ENCODE measurements at places on chromosomes 1 and 21.

DNA sequence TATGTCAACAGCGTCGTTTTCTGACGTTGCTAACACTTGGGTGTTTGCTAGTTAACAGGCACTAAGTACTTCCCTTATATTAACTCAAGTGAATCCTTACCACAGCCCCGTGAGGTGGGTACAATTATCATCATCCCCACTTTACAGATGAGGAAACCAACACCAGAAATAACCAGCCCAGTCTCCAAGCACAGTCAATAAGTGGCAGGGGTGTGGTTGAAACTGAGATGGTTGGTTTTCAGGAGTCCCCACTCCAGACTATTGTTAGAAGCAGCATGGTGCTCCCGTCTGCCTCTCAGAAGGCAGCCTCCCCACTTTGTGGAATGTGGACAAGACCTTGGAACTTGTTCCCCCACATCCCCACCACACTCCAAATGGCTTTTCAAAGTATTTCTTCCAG, 45.7 kb upstream of the ACOT11 start:
- no peak for DNase-seq

DNA sequence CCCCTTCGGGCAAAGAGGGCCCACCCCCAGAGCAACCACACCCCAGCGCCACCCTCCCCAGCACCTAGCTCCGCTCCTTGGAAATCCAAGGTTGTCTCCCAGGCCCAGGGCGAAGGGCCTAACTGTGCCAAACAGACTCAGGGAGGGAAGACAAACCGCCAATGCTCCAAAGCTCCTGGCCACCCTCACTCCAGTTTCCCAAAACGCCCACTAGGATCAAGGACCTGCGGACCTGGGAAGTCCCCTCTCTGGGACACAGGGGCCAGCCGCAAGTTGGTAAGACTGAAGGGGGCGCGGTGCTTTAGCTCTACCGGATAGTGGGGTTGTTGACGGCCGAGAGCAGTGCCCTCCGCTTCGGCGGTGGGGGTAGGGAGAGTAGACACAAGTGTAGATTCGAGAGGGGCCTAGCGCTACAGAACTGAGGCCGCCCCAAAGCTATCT, 581 bp downstream of the IRF6 start:
- peak; percentile 73 for DNase-seq

GRCh38 chr1:23484253-23485001, 448 bp upstream of the ASAP3 start:
- peak; percentile 96 for DNase-seq

GRCh38 chr1:186925881-186926669, 97.3 kb downstream of the PLA2G4A start:
- DNase-seq, result no peak

DNA sequence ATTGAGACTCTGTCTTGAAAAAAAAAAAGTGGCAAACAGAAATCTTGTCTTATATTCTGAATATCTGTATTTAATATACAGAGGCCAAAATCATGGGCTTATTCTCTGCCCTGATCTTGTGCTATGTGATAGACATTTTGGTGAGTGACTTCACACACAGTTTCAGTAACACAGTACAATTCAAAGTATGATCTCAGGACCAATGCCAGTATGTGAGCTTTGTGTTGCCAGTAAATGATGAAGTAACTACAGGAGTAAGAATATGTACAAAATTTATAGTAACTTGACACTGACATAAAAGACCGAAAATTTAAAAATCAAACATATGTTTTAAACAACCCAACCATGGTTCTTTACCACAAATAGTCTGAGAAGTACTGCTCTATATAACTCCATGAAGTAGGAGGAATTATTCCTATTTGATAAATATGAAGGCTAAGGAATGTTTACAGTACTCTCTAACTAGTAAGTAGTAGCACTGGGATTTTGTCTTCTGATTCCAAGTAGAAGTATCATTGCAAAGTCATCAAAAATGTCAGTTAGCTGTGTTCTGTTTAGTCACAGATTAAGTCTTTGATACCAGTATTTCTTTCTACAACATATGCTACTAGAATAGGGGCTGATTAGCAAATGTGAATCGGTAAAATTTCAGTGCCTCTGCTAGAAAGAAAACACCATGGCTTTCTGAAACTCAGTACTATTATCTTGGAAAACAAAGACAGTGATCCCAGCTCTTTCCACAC, 25.3 kb downstream of the DPH5 start:
- DNase-seq, result no peak

- no peak for DNase-seq
These were observed 126.7 kb downstream of the GDAP2 start for GRCh38 chr1:117802531-117803257.

GRCh38 chr21:37251294-37251634, 15.9 kb downstream of the VPS26C start:
- DNase-seq, result no peak

DNA sequence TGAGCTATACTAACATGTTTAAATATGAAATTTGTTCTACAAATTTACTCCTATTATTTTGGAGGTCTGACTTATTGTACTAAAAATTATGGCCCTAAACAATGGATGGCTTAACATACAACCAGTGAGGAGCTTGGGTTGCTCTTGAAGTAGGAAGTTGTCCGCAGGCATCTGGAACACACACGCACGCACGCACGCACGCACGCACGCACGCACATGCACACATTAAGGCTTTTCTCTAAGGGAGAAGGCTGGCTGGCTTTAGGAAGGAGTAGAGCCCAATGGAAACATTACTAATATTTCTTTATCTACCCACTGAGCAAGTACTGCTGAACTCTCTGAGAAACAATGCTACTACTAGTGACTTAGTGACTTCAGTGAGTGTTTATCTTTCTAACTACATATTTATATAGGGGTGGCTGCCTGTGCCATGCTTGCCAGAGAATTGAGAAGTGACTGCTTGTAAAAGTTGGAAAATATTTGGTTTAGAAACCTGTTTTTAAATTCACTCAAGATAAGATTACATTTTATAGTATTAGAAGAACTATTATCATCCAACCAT, 16.2 kb upstream of the ARHGAP29 start:
- DNase-seq, result no peak

GRCh38 chr1:199279872-199280645, 641.2 kb downstream of the PTPRC start:
- DNase-seq, result no peak

DNA sequence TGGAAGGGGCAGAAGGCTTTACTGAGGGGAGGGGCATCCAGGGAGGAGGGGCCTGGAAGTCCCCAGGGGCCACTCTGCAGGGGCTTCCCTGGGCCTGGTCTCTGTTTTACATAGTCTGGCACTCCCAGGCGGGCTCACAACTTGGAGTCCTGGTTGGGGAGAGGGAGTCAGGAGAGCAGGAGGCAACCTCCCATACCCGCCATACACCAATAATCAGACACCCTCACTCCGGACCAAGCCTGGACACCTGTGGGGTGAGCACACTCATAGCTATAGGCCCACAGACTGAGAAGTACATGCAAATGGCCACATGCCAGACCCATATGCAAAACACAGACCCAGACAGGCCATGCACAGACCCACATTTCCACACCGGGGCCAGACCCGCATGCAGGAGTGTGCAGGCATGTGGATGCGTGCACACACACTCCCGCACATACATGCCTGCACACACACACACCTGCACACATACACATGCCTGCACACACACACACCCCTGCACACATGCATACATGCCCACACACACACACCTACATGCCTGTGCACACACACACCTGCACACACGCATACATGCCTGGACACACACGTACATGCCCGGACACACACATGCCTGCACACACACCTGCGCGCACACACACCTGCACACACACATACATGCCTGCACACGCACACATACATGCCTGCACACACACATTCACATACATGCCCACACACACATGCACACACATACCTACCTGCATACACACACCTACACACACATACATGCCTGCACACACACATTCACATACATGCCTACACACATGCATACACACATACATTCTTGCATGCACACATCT, 89.5 kb upstream of the RUNX3 start:
- DNase-seq, result peak; percentile 40

DNA sequence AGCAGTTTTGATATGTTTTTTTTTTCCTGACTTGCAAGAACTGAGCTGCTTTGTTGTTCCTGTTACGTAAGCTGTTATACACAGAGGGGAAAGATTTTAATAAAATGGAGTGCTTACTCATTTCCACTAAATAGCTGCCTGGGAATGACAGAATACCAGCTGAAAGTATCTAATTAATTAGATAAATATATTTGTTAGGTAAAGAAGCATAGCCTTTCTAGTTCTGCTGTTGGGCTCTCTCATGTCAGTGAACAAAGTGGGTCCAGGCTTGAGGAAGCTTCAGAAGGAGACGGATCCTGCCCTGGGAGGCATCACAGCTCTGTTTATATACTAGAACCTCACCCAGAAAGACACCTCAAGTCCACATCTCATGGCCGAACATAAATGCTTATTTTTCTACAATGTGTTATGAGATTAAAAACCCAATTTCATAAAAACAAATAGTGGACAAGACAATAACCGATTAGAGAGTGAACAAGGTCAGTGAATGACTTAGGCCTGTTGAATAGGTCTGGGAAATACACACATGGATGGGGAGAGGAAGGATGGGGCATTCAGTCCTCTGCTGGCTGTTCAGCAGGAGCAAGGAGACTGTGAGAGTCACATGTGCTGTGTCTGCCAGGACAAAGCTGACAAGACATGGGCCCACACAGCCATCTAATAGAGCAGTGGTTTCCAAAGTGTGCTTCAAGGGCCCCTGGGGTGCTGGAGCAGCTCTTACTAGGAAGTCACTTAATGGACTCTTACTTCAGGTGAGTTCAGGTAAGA, 20.6 kb downstream of the TRAF5 start:
- no peak for DNase-seq

- no peak for DNase-seq
These were observed 208.5 kb upstream of the DAB1 start for GRCh38 chr1:57632401-57632800.

DNA sequence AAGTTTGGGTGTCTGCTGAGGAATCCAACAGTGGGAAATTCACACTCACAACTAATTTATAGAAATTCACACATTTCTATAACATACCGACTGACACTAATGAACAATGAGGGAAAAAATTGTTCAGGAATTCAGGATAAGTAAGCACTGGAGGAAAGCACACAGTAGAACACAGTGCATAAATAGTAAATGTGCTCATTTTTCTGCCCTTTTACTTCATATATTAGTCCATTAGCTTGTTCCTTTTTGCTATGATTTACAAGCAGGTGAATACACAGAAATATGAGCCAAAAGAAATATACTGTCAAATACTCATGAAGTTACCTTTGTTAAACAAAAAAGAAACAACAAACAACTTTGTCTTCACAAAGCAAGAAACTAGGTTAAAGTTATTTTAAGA, 11.3 kb downstream of the NRIP1 start:
- no peak for DNase-seq

- DNase-seq, result no peak
These were observed 52.0 kb downstream of the ECE1 start for GRCh38 chr1:21238141-21238800.

Measured in H9 (cell line).